ENCODE measurements at places on chromosomes 13 and 19. TPM values are rescaled to one million over a fixed set of nuclear protein-coding genes. Genes with fewer than 3 reads are reported as not detected.

DNA sequence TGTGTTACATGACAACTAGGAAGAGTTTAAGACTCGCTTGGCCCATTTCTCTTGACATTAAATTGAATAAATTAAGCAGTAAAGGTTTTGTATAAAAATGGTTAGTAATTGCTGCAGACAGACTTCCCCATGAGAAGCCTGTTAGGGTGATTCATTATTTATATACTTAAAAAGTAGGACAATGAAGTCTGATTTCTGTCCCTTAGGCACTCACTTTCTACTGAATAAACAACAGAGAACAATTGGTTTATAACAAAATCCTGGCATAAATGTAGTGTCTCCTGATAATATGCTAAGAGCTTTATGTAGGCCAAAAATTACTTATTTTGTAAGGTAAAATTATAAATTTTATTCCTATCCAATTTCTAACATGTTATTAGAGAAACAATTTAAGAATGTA lies 2138.5 kb upstream of the PCDH20 start:
- H3K4me3 ChIP-seq, result no peak overlapping the region
- no peak for DNase-seq
- no peaks in the 10 kb centered on the region for H3K36me3 ChIP-seq
- H3K27me3 ChIP-seq, result no peaks in the 10 kb centered on the region
- no peaks in the 10 kb centered on the region for H3K4me1 ChIP-seq

GRCh38 chr19:42095814-42096230 lies 19.9 kb downstream of the ZNF574 start:
- no peaks in the 10 kb centered on the region for H3K36me3 ChIP-seq
- no peak overlapping the region for H3K27ac ChIP-seq
- H3K4me3 ChIP-seq, result no peak overlapping the region
- peaks cover 8% of the 10 kb centered on the region for H3K4me1 ChIP-seq

GRCh38 chr19:17988161-17988560 lies 19.8 kb upstream of the ARRDC2 start:
- H3K4me1 ChIP-seq, result no peaks in the 10 kb centered on the region
- H3K27me3 ChIP-seq, result no peaks in the 10 kb centered on the region
- DNase-seq, result no peak
- no peak overlapping the region for H3K4me3 ChIP-seq

Gene ZNF607
- 3.1 TPM for total RNA-seq

DNA sequence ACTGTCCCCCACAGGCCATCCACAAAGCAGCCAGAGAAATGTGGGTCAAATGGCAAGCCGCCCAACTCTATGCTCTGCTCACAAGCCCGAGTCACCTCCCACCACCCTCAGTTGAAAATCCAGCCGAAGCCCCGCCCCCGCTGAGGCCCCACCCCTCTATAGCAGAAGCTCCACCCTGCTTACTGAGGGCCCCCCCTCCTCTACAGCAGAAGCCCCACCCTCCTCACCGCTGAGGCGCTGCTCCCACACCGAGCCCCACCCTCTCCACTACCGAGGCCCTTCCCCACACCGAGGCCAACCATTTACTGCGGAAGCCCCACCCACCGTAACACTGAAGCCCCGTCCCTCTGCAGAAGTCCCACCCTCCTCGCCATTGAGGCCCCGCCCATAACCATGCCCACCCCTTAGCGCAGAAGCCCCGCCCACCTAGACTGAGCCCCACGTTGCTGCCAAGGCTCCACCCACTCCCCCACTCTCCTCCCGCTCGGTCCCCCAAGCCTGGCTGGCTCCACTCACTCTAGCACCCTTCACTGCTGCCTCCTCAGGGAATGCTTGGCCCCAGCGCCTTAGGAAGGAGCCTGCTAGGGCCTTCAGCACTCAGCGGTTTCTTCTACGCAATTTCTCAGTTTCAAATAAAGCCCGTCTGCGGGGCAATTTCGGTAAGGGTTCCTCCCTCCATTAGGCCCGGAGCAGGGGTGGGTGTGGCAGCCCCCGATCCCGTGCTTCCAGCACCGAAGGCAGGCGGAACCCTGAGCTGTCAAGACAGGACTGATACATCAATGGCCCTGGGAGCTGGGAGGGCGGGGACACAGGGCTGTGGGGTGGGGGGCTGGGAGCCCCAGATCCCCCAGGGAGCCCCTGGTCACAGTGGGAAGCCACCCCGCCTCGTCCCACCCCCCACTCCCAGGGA lies 9.0 kb upstream of the MYDGF start:
- no peaks in the 10 kb centered on the region for H3K4me1 ChIP-seq
- DNase-seq, result no peak
- H3K36me3 ChIP-seq, result peaks cover 8% of the 10 kb centered on the region
- no peak overlapping the region for H3K27ac ChIP-seq
- H3K4me3 ChIP-seq, result no peak overlapping the region

- H3K27me3 ChIP-seq, result peaks cover 30% of the 10 kb centered on the region
- H3K4me3 ChIP-seq, result no peak overlapping the region
- no peaks in the 10 kb centered on the region for H3K36me3 ChIP-seq
- DNase-seq, result no peak
- H3K27ac ChIP-seq, result no peak overlapping the region
These were observed 38.6 kb upstream of the CD33 start for GRCh38 chr19:51186323-51186722.

GRCh38 chr13:37198629-37199028 lies 93.2 kb upstream of the CSNK1A1L start:
- no peaks in the 10 kb centered on the region for H3K4me1 ChIP-seq
- no peak overlapping the region for H3K27ac ChIP-seq
- H3K27me3 ChIP-seq, result no peaks in the 10 kb centered on the region
